Natural killer cell (primary cell): ENCODE measurements at places on chromosomes 7 and 10. TPM values are rescaled to one million over a fixed set of nuclear protein-coding genes. Genes with fewer than 3 reads are reported as not detected.

GRCh38 chr7:117862378-117862777, 10.9 kb downstream of the CTTNBP2 start:
- H3K36me3 ChIP-seq, result no peaks in the 10 kb centered on the region
- H3K27ac ChIP-seq, result no peak overlapping the region
- no peak overlapping the region for H3K4me3 ChIP-seq
- DNase-seq, result no peak

- DNase-seq, result no peak
- no peaks in the 10 kb centered on the region for H3K27me3 ChIP-seq
- H3K36me3 ChIP-seq, result no peaks in the 10 kb centered on the region
- H3K4me3 ChIP-seq, result no peak overlapping the region
- peaks cover 5% of the 10 kb centered on the region for H3K4me1 ChIP-seq
- no peak overlapping the region for H3K27ac ChIP-seq
These were observed 11.1 kb upstream of the IL15RA start for GRCh38 chr10:5988336-5988920.

GRCh38 chr7:44438816-44439215, 51.6 kb downstream of the NUDCD3 start:
- H3K4me3 ChIP-seq, result no peak overlapping the region
- H3K27ac ChIP-seq, result no peak overlapping the region
- H3K36me3 ChIP-seq, result peaks cover 3% of the 10 kb centered on the region
- no peaks in the 10 kb centered on the region for H3K27me3 ChIP-seq

DNA sequence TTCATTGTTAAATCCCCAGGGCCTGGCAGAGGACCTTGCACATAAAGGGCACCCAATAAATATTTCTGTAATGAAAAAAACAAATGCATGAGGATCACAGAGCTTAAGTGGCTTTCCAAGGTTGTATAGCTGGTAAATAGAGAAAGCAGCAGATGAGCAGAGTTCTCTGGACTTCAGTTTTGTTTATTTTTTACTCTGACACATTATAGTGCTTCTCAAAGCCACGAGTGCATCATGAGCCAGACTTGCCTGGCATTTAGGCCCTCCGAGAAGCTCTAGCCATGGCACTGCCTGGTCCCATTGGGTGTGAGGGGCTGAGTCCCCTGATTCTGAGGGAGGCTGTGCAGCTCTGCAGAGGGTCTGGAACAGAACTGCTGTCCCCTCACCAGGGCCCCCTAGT, 87.2 kb upstream of the ZNF32 start:
- no peaks in the 10 kb centered on the region for H3K4me1 ChIP-seq
- no peak overlapping the region for H3K27ac ChIP-seq
- no peaks in the 10 kb centered on the region for H3K27me3 ChIP-seq
- no peak for DNase-seq
- H3K4me3 ChIP-seq, result no peak overlapping the region

GRCh38 chr10:6348096-6348874, 145.6 kb downstream of the PFKFB3 start:
- no peaks in the 10 kb centered on the region for H3K27me3 ChIP-seq
- peak; percentile 55 for DNase-seq
- no peak overlapping the region for H3K4me3 ChIP-seq
- H3K36me3 ChIP-seq, result no peaks in the 10 kb centered on the region
- H3K4me1 ChIP-seq, result peaks cover 23% of the 10 kb centered on the region
- H3K27ac ChIP-seq, result peak overlapping the region; percentile 78

- H3K4me3 ChIP-seq, result no peak overlapping the region
- H3K36me3 ChIP-seq, result no peaks in the 10 kb centered on the region
- no peaks in the 10 kb centered on the region for H3K27me3 ChIP-seq
- H3K27ac ChIP-seq, result no peak overlapping the region
These were observed 137.4 kb upstream of the CDC14C start for GRCh38 chr7:48786951-48787350.

DNA sequence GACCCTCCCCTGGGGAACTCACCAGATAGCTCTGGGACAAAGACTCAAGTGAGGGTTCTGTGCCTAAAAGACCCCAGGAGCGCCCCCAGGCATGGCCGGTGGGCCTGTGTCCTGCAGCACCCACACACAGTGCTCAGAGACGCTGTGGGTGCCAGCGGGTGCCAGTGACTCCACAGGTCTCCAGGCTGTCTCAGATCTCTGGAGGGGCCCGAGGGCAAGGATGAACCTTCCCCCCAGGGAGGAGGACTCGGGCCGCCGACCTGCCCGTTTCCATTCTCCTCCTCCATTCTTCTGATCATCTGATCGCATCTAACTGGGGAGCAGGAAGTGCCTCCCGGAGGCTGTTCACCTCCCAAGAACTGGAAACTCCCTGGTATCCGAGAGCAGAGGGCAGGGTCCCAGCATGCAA, 980 bp downstream of the ADAM8 start:
- H3K27ac ChIP-seq, result peak overlapping the region; percentile 93
- H3K4me1 ChIP-seq, result peaks cover 75% of the 10 kb centered on the region
- peaks cover 34% of the 10 kb centered on the region for H3K36me3 ChIP-seq
- H3K4me3 ChIP-seq, result peak overlapping the region; percentile 90
- H3K27me3 ChIP-seq, result no peaks in the 10 kb centered on the region

DNA sequence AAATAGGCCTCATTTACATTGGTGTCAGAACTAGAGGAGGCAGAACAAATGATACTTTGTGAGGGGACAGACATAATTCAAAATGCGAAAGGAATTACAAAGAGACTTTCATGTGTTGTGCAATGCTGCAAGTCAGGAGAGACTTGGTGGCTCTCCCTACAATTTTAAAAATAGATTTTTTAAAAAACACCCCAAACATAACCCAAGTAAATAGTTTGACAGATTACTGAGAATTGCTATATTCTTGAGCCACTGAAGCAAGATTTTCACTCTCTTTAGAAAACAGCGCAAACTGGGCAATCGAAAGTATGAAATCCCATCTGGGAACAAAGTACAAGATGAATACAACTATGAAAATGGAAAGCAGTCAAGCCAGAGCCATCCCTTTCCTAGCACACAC, 126.3 kb upstream of the NPY start:
- no peak for DNase-seq
- no peak overlapping the region for H3K4me3 ChIP-seq
- H3K4me1 ChIP-seq, result no peaks in the 10 kb centered on the region
- no peaks in the 10 kb centered on the region for H3K36me3 ChIP-seq
- no peak overlapping the region for H3K27ac ChIP-seq

DNA sequence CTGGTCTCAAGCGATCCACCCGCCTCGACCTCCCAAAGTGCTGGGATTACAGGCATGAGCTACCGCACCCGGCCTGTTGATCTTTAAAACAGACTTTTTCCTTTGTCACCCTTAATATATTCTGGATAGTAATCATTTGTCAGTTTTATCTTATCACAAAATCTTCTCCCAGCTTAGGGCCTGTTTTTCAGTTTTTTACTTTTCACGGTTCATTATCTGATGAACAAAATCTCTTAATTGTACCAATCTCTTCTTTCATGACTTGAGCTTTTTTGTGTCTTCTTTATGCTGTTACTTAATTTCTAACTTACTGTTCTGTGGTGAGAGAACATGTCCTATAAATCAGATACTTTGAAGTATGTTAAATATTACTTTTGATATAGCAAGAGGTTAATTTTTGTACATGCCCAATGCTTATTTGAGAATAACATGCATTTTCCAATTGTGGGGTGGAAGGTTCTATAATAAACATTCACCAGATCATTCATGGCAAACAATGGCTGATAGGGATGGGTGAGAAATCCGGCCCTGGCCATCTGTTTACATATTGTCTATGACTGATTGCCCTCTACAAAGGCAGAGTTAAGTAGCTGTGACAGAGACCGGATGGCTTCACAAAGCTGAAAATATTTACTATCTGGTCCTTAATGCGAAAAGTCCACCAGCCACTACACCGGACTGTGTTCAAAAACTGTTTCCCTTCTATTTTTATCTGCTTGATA, 5.3 kb downstream of the PAPOLB start:
- no peak for DNase-seq
- H3K27me3 ChIP-seq, result peaks cover 2% of the 10 kb centered on the region
- H3K4me1 ChIP-seq, result peaks cover 3% of the 10 kb centered on the region
- no peaks in the 10 kb centered on the region for H3K36me3 ChIP-seq
- no peak overlapping the region for H3K4me3 ChIP-seq
- no peak overlapping the region for H3K27ac ChIP-seq

- no peaks in the 10 kb centered on the region for H3K4me1 ChIP-seq
- H3K4me3 ChIP-seq, result no peak overlapping the region
- H3K27me3 ChIP-seq, result no peaks in the 10 kb centered on the region
- no peak for DNase-seq
- H3K36me3 ChIP-seq, result no peaks in the 10 kb centered on the region
These were observed 134.2 kb downstream of the CHN2 start for GRCh38 chr7:29328811-29329210.

DNA sequence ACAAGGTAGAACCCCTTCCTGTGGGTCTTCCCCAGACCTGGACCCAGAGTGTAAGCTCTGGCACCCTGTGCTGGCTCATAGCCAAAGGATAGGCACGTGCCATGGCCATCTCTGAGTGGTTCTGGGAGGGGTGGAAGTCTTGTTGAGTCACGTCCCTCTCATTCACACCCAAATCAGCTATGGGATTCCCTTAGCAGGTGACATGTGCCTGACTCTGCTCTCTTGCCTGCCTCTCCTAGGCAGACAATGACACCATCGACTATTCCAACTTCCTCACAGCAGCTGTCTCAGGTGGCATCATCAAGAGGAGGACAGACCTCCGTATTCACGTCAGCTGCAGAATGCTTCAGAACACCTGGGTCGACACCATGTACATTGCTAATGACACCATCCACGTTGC, 59.8 kb downstream of the C10orf120 start:
- H3K27me3 ChIP-seq, result no peaks in the 10 kb centered on the region
- no peak overlapping the region for H3K4me3 ChIP-seq
- H3K27ac ChIP-seq, result no peak overlapping the region
- H3K4me1 ChIP-seq, result no peaks in the 10 kb centered on the region

DNA sequence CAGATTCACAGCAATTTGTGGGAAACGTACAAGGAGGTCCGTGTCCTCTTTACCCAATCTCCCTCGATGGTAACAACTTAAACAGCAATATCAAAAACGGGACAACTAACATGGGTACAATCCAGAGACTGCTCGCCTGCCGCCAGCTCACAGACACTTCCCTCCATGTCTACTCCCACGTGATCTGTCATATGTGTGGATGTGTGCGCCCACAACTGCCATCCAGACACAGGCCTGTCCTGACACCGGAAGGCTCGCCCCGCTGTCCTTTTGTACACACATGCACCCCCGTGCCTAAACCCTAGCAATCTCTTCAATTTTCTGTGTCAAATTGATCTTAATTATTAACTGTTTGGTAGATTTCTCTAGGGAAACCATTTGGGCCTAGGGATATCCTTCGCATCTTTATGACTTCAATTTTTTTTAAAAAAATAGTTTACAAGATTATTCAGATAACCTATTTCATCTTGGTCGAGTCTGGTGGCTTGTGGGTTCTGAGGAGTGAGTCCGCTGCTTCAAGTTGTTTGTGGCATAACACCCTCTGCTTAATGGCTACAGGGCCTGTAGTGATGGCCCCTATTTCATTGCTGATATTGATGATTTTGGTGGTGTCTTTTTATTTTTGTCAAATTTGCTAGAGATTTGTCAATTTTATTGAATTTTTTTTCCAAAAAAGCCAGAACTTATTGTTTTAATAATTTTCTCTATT, 260.6 kb downstream of the MAD1L1 start:
- peaks cover 18% of the 10 kb centered on the region for H3K4me1 ChIP-seq
- no peaks in the 10 kb centered on the region for H3K36me3 ChIP-seq
- DNase-seq, result peak; percentile 27
- H3K4me3 ChIP-seq, result no peak overlapping the region
- no peaks in the 10 kb centered on the region for H3K27me3 ChIP-seq
- no peak overlapping the region for H3K27ac ChIP-seq

- H3K27ac ChIP-seq, result no peak overlapping the region
- no peaks in the 10 kb centered on the region for H3K27me3 ChIP-seq
- peaks cover 65% of the 10 kb centered on the region for H3K36me3 ChIP-seq
These were observed 50.8 kb downstream of the SIRT1 start for GRCh38 chr10:67935223-67935622.

Gene PARD3
- 0.49 TPM for total RNA-seq

Gene GNAT3
- not detected for total RNA-seq

Gene FBXL13
- 0.89 TPM for total RNA-seq

Gene PAPOLB
- 0.36 TPM for total RNA-seq
